Fibroblast of the aortic adventitia (primary cell): ENCODE measurements at places on chromosomes 4 and X. TPM values are rescaled to one million over a fixed set of nuclear protein-coding genes. Genes with fewer than 3 reads are reported as not detected.
A peak's percentile ranks its signal among the peaks of the same experiment; 100 is the strongest.

DNA sequence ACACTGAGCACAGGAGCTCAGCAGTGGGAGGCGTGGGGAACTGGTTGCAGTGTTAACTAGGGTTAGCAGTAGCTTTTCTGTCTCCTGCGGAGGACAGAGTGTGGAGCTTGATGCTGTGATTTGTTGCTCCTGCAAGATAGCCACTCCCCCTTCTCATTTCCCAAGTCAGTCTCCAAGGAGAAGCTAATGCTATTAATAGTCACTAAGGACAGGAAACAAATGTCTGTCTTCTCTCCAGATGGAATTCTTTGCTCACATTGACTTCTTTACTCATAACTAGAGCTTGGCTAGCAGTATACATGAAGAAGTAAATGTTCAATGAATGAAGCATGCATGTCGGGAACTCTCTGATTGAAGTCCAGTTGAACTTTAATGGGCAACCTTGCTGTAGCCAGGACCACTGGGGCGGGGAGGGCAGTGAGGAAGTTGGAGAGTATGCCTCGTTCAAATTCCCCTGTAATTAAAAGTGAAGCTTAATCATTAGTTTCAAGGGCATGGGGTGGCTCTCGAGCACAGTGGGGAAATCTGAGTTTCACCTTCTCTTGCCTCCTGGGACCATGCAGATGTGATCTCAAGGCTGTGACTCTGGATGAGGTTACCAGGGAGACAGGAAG lies 156.6 kb upstream of the SCML1 start:
- peak; percentile 80 for DNase-seq

GRCh38 chr4:71380788-71381187 lies 42.0 kb downstream of the SLC4A4 start:
- DNase-seq, result peak; percentile 63

PHEX gene
- 5.6 and 6.7 TPM in 2 replicates for total RNA-seq

GRCh38 chrX:75655627-75656026 lies 129.4 kb downstream of the MAGEE2 start:
- DNase-seq, result no peak

- no peak for DNase-seq
These were observed 4.9 kb downstream of the SMR3A start for GRCh38 chr4:70365479-70365878.

GRCh38 chrX:154890990-154891639 lies 5.0 kb downstream of the F8A1 start:
- DNase-seq, result peak; percentile 2

DNA sequence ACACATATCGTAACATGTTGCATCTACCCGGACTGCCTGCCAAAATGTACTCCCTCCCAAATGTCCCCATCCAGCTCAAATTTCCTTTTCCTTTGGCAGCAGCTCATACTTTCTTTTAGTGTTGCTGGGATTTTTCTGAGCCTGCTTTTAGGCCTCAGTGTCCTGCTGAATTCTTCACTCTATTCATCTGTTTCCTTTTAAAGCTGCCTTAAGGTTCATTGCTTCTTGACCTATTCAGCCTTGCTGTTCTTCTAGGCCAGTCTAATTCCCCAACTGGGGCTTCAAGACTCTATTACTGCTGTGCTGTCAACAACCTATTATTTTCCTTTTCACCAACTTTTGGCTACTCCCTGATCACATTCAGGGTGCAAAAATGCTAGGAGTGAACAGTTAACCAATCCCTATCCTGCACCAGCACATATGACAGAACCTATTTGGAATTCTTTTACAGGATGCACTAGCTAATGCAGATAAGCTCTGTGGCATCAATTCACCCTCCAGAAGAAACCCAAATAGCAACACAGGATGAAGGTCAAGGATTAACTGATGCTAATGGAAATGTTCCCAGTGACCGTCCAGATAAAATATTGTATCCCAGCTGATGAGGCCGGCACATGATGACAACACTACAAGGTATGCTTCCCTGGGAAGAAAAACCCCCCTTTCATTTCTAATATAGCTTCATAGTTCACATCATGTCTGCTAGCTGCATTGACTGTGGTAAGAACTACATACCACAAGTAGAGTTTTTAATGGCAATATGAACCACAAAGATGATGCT lies 114.7 kb upstream of the TTC29 start:
- peak; percentile 88 for DNase-seq
